Neural crest cell (in vitro differentiated cells): ENCODE measurements at places on chromosomes 11 and 22.
A peak's percentile ranks its signal among the peaks of the same experiment; 100 is the strongest.

DNA sequence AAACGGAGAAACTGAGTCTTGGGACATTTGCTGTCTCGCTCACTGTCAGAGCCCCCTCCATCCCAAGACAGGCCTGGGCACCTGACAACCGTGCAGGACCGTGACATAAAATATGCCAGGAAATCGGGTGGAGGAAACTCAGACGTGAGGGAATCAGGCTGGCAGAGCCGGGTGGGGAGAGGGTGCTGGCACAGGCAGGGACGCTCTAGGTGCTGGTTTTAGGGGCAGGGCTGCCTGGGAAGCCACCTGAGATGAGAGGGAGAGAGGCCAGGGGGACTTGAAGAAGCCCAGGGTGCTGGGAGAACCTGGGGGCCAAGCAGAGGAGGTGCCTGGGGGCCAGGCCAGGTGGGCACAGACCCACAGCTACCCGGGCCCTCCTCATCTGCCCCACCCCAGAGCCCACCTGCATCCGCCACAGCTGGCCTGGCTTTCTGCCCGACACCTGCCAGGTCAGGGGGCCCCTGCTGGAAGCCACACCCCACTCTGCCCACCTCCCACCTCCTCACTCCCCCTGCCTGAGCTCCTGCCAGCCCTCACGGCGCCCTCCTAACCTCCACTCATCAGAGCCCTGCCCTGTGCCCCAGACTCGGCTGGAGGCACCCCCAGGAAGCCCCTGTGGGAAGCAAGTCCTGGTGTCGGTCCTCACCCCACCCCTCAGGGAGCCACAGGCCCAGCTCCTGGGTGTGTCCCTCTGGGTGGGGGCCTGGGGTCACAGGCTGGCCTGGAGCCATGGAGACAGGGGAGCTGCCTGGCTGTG lies 27.3 kb upstream of the MUC5AC start:
- no peak for DNase-seq

DNA sequence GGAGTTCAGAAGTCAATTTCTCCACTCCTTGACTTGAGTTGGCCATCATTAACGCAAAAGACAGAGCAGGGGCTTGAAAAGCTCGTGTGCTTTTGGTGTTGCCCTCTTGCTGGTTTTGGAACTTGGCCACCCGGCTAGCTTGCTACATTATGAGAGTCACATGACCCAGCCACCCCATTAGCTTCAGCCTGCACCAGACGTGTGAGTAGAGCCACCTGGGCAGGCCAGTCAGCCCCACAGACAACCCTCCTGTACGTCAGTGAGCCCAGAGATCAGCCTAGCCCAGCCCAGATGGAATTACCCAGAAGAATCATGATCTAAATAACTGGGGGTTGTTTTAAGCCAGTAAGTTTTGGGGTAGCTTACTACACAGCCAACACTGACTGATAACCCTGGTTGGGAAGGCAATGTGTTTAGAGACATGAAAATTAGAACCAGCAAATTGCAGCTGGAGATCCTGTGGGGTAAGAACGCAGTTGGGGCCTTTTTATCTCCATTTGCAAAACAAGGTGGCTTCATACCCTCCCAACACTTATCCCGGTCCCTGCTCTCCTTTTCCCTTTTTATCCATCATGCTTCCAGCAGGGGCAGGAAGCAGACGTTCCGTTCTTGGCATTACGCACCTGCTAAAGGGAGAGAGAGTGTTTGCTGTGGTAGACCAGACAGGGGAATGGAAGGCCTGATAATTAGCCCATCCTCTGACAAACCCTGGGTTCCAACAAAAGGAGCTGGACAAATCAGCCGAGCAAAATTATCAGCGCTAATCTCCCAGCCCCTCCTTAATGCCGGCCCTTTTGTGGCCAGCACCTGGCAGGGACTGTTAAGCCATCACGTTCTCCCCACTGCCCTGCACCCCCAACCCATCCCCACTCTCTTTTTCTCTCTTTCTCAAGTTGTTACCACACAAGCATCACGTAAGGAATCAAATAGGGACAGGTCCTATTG lies 548.7 kb upstream of the CADM1 start:
- no peak for DNase-seq

- DNase-seq = no peak
Observed at GRCh38 chr11:116527180-116527991, 245.4 kb downstream of the BUD13 start.

DNA sequence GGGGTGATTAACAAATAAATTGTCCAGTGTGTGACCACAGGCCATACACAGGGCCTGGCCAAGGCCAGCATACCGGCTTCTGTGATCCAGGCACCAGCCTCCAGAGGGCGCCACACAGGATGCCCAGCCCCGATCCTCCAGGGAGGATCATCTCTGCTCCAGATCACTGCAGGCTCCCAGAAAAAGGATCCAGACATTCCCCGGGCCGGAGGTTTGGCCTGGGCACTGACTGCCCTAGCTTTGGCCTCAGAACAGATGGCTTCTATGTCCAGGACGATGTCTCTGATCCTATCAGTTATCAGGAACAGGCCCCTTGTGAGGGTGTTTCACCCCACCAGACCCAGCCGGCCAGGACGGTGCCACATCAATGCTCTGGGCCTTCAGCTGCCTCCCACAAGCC lies 74.5 kb upstream of the LMO1 start:
- peak; percentile 77 for DNase-seq

- DNase-seq = no peak
Observed at GRCh38 chr11:130634961-130635473, 186.6 kb downstream of the ADAMTS15 start.

- DNase-seq = no peak
Observed at GRCh38 chr11:58963551-58964104, 24.3 kb downstream of the GLYATL1 start.

DNA sequence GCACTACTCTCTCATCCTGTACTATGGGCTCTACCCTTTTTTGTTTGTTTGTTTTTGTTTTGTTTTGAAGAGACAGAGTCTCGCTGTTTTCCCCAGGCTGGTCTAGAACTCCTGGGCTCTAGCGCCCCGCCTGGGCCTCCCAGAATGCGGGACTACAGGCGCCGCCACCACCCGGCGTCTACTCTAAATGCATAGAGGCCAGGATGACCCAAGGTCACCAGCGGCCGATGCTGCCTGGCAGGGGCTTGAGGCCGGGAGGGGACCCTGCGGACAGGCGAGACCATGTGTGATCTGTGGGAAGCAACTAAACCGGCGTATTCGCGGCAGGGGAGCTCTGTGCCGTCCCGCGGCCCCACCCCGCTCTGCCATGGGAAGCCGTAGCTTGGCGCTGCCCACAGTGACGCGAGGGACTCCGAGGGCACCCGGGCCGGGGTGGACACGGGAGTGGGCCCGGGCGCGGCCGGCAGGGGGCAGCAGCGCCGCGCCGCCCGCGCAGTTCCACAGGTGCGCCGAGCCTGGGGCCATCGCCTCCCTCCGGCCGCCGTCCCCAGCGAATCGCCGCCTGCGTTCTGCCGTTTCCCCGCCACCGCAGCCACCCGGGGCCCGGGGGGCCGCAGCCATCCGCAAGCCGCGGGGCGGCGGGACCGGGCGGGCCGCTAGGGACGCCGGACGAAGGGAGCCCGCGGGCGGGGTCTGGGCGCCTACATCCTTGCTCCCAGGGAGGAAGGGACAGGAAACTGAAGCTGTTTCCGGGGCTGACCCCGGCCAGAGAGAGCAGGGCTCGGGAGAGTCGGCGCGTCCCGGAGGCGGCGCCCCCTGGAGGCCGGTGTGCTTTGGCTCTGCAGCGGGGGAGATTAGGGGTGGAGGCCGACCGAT lies 12.3 kb upstream of the HDHD5 start:
- DNase-seq = peak; percentile 92

GRCh38 chr22:21622011-21622918 lies 7.6 kb downstream of the YDJC start:
- no peak for DNase-seq

DNA sequence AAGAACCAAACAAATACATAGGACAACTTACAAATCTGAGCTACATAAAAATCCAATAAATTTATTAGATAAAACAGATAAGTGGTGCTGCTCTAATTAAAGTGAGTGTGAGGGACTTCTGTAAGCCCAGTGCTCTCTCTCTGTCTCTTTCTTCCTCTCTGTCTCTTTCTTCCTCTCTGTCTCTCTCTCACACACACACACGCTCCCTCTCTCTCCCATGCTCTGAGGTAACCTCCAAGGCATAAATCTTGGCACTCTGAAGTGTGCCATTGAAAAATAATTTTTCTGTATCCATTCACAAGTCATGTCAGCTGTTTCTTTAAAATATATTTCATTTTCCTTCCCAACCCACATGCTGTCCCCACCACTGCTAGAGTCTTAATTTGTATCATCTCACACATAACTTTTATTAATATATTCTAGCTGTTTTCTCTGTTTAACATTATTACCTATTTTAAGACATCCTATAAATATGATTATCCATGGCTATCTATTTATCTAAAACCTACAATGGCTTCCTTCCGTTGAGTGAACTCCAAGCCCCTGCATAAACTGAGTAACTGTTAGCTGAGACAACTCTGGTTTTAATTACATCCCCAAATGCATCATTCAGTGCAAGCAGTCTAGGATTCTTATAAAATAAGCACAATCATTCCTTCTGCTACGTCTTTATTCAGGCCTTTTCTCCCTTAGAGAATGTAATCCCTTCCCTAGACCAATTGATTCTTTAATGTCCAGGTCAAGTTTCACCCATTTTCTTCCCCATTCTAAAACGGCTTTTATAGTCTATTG lies 57.4 kb upstream of the SLC5A12 start:
- DNase-seq = no peak

DNA sequence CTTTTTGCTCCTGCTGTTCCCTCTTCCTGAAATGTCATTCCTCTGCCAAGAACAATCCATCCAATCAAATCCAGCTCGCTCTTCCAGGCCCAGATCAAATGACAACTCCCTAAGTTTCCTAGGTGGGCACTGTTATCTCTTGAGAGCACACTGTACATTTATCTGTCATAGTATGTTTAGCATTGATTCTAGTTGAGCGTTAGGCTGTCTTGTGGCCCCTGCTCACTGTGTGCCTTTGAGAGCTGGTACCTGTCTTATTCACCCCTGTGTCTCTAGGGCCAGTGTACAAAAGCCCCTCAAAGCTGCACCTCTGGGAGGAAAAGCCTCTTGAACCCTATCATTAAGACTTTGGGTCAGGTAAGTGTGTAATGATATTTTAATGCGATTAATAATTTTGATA lies 7.1 kb upstream of the LMO2 start:
- DNase-seq = no peak

- no peak for DNase-seq
Observed at GRCh38 chr11:100741866-100742625, 55.0 kb downstream of the ARHGAP42 start.

DNA sequence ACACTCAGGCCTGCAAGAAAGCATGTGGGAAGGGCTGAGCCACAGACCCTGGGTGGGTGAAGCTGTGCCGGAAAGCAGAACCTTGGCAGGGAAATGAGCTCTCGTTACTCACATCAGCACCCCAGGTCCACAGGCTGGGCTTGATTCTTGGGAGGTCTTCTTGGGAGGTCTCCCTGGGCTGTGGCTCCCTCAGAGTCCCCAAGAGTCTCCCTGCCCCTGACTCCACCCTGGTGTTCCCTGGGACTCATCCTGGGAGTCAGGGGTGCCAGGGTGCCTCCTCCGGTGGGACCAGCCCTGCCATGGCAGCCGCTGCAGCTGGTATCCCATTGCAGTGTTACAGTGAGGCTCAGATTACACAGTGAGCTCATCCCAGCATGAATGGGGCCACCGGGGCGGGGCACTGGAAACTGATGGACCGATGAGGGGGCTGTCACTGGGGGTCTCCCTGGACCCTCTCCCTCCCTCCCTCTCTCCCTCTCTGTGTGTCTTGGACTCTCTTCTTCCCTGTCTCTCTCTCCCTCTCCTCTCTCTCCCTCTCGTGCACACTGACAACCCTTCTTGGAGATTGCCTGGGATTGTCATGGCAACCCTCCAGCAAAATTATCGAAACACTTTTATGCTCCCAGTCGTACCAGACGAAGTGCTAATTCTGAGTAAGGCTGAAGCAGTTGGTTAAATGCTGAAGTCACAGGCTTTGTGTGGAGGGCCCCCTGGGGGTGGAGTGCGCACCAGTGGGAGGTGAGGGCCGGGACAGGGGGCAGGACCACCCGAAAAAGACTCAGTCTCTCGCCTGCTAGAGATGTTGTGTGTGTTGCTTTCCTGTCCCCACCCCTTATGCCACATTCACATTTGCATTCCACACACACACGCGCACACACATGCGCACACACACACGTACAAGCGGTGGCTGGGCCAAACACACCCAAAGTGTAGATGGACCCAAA lies 8.6 kb upstream of the C11orf96 start:
- DNase-seq = no peak

GRCh38 chr11:113773092-113773415 lies 438 bp downstream of the ZW10 start:
- DNase-seq = no peak

- no peak for DNase-seq
Observed at GRCh38 chr22:42179616-42180015, 49.0 kb upstream of the CYP2D6 start.

DNA sequence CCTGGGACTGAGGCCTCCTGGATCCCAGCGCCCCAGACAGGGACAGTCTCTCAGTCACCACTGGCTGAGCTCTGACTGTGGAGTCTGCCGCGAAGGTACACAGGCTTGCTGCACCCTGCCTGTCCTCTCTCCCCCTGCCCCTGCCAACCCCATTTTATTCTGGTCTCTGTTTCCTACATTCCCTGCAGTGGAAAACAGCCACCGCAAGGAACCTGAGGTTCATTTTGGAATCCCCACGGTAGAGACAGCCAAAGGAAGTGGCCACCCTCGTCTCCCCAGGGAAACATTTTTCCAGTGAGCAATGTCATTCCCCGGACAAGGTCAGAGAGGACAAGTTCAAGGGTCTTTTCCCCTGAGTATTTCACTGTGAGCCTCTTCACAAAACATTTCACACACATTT lies 56.6 kb downstream of the FBXO7 start:
- DNase-seq = no peak

DNA sequence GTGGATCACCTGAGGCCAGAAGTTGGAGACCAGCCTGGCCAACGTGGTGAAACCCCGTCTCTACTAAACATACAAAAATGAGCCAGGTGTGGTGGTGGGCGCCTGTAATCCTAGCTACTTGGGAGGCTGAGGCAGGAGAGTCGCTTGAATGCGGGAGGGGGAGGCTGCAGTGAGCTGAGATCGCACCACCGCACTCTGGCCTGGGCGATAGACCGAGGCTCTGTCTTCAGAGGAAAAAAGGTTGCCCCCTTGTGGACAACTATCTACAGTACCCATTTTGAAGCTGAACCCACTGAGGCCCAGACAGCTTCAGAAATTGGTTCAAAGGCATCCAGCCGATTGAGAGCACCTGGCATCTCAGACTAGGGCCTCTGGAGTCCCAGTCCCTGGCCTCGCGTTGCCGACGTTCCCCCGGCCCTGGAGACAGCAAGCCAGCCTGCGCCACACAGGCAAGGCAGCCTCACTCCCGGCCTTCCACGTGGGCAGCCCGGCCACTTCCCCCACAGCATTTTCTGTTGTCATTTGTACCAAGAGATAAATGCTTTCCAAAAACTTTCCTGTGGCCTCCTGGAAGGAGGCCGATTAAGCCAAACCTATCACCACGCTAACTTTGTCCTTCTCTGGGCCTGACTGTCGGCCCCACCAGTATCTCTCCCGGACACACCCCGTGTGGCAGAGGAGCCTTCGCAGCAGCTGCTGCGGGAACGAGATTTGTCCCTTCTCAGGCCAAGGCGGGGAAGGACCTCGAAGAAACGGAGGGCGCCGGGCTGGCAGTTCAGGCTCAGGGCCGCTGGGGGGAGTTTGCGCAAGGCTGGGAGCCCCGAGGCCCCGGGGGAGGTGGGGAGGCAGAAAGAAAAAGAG lies 82.8 kb downstream of the FLI1 start:
- peak; percentile 70 for DNase-seq

GRCh38 chr22:23106344-23106743 lies 35.4 kb downstream of the RSPH14 start:
- no peak for DNase-seq

GRCh38 chr22:37549704-37550059 lies 10.6 kb upstream of the CDC42EP1 start:
- DNase-seq = no peak
